NCI-H526 (cell line): ENCODE measurements at places on chromosomes 3 and 15.

DNA sequence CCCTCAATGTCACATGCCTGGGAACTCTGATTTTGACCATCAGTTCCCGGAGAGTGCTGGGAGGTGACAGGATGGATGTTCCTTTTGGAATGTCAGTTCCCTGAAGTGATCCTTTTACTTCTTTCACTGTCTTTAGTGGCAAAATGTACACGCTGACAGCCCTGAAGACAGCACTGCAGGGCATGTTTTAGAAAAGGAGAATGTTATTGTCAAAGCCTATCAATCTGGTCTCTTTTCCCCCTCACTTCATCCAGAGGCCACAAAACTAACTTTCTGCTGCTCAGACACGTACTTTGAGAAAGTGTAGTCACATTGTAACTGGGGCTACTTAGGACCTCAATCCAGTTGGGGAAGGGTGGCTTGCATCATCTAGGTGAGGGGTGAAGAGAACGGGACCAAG, 14.0 kb upstream of the NEO1 start:
- no peak for DNase-seq

DNA sequence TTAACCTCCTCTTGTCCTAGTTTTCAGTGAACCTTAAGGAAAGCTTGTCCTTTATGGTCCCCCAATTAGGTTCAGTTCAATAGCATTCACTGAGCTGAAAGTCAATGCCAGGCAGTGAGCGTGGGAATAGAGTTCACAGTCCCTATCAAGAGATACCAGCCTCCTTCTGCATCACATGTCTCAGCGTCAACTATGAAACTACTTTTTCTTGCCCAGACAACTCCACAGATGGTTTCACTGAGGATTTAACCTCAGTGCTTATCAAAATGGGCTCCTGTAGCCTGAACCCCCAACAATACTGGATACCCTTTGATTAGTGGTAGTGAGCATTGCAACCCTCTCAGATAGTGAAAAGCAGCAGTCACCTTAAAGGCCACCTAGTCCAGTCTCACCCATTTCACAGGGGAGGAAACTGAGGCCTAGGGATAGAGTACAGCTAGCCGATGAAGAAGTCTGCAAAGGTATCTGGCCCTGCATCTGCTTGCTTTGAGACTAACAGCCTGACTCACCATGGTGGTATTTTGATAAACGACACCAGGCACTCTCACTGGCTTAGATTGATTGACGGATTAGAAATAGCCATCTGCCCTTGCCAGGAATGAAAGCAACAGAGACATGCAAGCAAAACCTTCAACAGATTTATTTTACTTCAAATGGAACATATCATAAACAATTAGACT, 1.6 kb upstream of the UBA3 start:
- DNase-seq = no peak

- no peak for DNase-seq
Observed at GRCh38 chr15:76576523-76577279, 240.1 kb downstream of the ISL2 start.

- no peak for DNase-seq
Observed at GRCh38 chr15:38134252-38134651, 118.4 kb upstream of the SPRED1 start.

- DNase-seq = no peak
Observed at GRCh38 chr3:135878501-135878900, 87.0 kb upstream of the PPP2R3A start.

DNA sequence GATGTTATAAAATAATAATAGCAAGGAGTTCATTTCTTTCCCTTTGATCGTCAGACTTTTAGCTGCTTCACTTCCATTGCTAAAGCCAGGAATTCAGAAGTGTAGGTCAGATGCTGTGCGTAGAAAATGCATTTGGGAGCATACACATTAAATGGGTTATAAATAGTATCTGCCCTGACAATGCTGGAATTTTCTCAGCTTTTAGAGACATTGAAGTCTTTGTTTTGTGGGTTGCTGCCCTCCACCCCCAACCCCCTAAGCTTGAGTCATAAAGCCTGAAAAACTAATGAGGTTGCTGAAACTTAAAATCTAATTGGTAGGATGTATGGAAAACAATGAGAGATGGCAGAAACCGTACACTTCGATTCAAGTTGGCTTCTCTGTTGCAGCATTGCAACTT, 81.9 kb downstream of the MITF start:
- DNase-seq = no peak

- no peak for DNase-seq
Observed at GRCh38 chr3:101964861-101965260, 115.5 kb downstream of the NFKBIZ start.

- DNase-seq = no peak
Observed at GRCh38 chr3:115254492-115255196, 107.6 kb upstream of the ZBTB20 start.

GRCh38 chr3:98326945-98327344, 26.7 kb upstream of the OR5K4 start:
- no peak for DNase-seq

DNA sequence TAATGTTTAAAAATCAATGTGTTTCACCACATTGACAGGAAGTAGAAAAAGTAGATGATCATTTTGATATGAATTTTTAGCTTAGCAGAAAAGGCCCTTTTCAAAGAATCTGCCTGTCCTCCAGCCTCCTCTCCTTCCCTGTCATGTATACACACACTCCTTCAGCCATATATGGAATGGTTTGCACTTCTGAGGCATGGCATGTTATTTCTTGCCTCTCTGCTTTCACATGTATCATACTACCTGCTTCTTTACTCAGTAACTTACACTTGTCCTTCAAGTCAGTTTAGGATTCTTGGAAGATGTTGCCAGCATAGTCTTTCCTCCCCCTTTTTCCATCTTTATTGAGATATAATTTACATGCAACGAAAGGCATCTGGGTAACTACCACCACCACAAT, 79.0 kb downstream of the REC114 start:
- no peak for DNase-seq

GRCh38 chr15:87300146-87300545, 956.4 kb downstream of the NTRK3 start:
- DNase-seq = no peak

DNA sequence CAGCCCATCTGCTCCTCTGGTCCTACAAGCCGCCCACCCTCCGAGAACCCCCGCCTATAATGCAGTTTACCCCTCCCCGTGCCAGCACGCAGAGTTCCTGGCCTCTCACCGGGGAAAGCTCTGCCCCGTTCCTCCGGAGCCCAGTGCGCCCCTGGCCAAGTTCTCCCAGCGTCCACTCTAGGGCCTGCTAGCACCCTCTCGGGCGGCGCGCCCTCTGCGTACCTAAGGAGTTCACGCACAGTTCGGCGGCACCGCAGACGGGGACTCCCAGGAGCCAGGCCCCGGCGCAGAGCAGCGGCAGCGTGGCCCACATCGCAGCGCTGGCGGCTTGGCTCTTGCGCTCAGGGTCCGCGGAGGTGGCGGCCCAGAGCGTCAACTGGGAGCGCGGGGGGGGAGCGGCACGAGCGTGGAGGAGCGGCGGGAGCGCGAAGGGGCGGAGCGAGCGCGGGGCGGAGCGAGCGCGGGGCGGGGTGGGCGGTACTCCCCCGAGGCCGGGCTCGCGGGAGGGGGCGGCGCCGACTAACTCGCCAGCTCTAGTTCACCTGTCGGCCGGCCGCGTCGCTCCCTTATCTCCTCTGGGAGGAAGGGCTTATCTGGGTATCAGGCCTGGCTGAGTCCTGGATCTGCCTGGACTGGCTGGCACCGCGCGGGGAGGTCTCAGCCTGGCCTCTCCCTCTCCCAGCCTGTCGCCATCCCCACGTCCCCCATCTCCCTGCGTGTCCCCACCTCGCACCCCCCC, at the start of gene CTSH:
Gene CTSH, minus strand, starts transcription at position 378 of the 739 bp plus-strand sequence. Its CDS starts 65 bp downstream, at position 313.
- DNase-seq = peak; percentile 62

GRCh38 chr3:13023971-13024764, 49.1 kb downstream of the IQSEC1 start:
- no peak for DNase-seq

- no peak for DNase-seq
Observed at GRCh38 chr3:140552898-140553297, 125.0 kb upstream of the TRIM42 start.

GRCh38 chr3:23740517-23740965, 65.2 kb upstream of the UBE2E1 start:
- DNase-seq = no peak

DNA sequence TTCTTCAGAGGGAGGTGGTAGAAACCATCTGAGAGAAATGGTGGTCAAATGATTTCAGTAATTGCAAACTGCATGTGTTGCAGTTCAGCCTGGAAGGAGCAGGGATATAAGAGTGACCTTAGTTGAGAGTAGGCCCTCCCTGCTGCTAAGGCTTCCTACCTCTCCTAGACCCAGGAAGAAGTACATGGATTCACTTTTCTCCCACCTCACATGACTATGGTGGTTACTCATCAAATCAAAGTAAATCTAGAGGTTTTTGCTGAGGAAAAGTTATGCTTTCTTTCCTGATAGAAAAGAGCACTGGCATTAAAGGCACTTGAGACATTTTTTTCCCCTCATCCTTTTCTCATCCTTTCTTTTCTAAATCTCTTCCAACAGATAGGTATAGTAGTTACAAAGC, 43.2 kb upstream of the LEKR1 start:
- no peak for DNase-seq

- no peak for DNase-seq
Observed at GRCh38 chr3:62036726-62037125, 336.6 kb downstream of the FEZF2 start.

GRCh38 chr3:189466004-189466403, 165.2 kb upstream of the TP63 start:
- DNase-seq = no peak

DNA sequence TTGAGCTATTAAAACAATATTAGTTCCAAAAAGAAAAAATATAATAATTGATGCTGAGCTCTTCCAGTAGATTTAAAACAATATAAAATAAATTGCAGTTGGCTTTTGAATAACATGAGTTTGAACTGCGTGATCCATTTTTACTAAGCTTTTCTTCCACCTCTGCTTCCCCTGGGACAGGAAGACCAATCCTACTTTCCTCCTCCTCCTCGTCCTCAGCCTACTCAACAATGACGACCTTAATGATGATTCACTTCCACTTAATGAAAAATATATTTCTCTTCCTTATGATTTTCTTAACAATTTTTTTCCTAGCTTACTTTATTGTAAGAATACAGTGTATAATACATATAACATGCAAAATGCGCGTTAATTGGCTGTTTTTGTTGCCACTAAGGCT, 78.9 kb upstream of the THRB start:
- no peak for DNase-seq

GRCh38 chr3:53222183-53222901, 33.5 kb downstream of the TKT start:
- no peak for DNase-seq

DNA sequence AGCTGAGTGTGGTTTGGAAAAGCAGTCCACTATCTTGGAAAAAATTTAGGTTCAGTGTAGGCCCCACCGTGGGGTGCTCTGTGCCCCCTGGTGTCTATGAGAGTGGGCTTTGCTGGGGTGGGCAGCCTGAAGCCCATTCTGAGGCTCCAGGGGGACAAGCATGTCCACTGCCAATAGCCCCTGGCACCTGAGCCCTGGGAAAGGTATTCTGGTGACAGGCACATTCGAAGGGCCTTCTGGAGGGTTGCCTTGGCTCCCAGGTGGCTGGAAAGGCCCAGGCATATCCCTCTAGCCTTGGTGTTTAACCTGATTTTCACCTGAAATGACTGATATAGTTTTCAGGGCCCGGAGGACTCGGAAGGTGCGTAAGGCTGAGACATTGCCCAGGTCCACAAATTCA, 36.1 kb downstream of the SCN5A start:
- no peak for DNase-seq

DNA sequence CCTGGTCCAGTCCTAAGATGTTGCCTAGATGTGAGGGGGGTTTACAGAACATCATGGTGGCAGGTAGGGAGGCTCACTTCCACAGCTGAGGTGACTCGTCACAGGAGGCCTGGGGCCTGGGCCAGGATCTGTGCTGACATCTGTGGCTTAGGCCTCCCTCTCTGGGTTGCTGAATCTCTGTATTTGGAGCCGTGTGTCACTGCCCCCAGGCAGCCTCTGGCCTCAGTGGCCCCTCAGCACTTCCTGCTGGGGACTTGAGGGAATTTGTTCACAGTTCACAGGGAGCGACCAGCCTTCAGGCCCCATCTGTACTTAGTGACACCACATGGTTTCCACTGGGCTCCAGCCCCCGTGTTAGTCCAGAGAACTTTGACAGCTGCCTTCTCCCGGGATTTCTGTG, 41.7 kb upstream of the ADAMTSL3 start:
- no peak for DNase-seq

DNA sequence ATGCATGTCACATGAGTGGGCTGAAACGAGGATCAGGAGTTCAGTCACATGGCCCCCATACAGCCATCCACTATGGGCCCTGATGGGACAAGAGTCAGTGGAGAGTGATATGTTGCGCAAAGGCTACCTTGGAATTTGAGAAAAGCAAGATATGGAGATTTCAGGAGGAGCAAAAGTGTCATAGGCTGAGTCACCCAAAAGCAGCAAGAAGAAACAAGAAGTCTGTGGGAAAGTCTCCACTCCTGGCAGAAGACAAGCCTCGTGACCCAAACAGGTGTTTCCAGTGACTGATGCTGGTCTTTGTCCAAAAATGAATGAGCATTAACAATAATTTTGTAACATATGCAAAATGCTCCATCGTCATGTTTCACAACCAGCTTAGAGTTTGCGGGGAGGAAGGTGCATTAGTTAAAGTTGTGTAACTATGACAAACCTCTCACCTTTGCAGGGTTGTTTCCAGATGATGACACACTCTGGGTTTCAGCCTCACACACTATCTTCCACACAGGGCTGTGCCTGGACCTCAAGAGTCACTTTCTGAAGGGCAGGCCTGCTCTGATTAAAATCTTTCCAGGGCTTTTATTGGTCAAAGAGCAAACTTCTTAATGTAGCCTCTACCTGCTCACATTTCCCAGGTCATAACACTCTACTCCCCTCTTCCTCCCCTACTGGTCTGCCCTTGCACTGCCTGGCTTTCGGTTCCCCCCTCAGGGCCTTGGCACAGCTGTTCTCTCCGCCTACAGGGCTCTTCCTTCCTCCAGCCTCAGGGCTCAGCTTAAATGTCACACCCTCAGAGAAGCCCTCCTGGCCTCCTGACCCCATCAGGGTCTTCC, 3.9 kb upstream of the DNASE1L3 start:
- DNase-seq = no peak

DNA sequence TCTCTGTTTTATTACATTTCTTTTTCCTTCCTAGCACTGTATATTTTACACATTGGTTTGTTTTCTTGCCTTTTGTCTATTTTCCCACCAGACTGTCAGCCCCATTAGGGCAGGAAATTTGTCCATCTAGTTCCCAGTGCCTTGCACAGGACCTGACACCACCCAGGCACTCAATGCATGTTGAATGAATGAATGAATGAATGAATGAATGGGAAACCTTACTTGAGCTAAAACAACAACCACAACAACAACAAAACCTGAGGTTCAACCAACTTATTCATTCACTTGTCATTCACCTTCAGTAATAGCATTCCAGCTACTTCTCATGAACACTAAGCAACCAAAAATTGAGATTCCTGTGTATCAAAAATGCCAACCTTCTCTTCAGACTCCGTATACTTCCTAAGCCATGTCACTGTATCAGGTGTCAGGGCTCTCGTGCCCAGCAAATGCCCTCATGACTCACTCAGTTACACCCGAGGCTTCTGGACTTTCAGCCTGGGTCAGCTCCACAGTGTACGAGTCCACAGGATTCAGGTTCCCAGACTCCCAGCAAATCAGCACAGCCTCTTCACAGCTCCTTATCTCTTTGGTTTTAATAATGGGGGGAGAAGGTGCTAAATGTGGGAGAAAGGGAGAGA, 37.3 kb downstream of the FSD2 start:
- DNase-seq = no peak

GRCh38 chr3:42847731-42848130, 27.9 kb downstream of the CYP8B1 start:
- no peak for DNase-seq

GRCh38 chr3:27723815-27724458, 1.8 kb upstream of the EOMES start:
- DNase-seq = no peak
